NCI-H1417 treated with DMSO at 0.1 percent for 48 hours (cell line): ENCODE measurements at places on chromosomes 4 and X.

DNA sequence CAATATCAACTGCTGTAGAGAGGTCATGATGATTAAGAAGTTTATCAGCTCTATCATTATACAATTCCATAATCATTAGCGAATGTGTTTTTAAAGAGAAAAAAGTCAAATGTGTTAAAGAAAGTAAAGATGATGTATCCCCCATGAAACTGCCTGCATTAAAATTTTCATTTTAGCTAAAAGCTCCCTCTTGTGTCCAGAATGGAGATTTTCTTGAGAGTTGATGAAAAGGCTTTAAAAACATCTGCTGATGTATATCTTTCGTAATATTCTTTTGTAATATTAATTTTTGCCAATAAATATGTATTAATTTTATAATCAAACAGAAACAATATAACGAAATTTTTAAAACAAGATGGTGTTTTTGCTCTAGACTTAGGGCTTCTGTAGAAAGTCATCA, 52.1 kb upstream of the LHFPL1 start:
- no peak for DNase-seq

- DNase-seq, result no peak
Observed at GRCh38 chrX:154987940-154988339, 34.6 kb downstream of the F8 start.

- DNase-seq, result no peak
Observed at GRCh38 chr4:40043786-40044185, 12.9 kb upstream of the N4BP2 start.

DNA sequence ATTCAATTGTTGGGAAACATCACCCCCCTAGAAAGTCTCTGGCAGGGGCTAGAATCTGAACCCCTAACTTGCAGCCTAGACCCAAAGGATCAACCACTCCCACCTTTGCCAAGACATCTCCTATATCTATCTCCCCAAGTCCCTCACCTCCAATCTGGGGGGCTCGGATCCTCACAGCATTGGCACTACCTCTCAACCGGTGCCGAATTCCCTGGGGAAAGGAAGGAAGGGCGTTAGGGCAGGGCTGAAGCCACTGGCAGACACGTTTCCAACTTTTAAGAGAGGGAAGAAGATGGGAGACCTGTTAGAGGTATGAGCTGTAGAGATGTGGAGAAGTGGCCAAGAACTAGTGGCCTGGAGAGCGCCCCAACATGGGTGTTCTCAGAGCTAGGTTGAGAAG, 2.7 kb downstream of the TIMM17B start:
- DNase-seq, result no peak

GRCh38 chrX:68708503-68709290, 61.2 kb downstream of the STARD8 start:
- DNase-seq, result no peak

- no peak for DNase-seq
Observed at GRCh38 chrX:40805404-40805803, 70.1 kb upstream of the MED14 start.

- no peak for DNase-seq
Observed at GRCh38 chrX:15277604-15278003, 7.7 kb upstream of the ASB9 start.

- no peak for DNase-seq
Observed at GRCh38 chr4:15303052-15303641, 124.7 kb upstream of the C1QTNF7 start.

DNA sequence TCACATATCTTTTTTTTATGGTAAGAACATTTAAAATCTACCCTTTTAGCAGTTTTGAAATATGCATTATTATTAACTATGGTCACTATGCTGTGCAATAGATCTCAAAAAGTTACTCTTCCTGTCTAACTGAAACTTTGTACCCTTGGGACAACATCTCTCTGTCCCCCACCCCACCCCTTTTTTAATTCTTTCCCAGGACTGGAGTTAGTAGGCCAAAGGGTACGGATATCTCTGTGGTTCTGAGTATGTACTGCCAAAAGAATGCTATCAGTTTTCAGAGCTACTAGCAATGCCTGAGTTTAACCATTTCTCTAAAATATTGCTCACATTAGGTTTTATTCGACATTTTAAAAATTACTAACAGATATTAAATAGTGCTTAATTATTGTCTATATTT, 4.7 kb upstream of the FAM241A start:
- DNase-seq, result no peak

DNA sequence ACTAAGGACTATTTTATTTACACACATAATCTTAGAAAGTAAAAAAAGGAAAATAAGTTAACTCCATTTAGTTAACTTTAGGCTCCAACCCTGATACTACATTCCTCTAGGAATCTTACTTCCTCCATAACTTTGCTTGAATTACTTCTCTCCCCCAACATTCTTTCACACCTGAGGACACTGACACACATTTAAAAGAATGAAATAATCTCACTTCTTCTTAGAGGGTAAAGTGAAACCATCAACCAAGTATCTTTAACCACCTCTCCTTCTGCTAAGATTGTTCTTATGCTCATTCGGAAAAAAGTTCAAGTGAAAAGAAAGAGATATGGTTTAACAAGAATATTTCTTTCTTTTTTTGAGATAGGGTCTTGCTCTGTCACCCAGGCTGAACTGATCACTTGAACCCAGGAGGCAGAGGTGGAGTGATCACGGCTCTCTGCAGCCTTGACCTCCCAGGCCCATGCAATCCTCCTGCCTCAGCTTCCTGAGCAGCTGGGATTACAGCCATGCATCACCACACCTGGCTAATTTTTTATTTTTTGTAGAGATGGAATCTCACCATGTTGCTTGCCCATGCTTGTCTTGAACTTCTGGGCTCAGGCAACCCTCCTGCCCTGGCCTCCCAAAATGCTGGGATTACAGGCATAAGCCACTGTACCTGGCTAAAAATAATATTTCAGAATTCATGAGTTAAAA, 28.5 kb downstream of the SLC25A4 start:
- no peak for DNase-seq

- DNase-seq, result no peak
Observed at GRCh38 chr4:133856731-133857355, 344.7 kb downstream of the PABPC4L start.

GRCh38 chr4:56655627-56656345, 25.3 kb downstream of the HOPX start:
- DNase-seq, result no peak

DNA sequence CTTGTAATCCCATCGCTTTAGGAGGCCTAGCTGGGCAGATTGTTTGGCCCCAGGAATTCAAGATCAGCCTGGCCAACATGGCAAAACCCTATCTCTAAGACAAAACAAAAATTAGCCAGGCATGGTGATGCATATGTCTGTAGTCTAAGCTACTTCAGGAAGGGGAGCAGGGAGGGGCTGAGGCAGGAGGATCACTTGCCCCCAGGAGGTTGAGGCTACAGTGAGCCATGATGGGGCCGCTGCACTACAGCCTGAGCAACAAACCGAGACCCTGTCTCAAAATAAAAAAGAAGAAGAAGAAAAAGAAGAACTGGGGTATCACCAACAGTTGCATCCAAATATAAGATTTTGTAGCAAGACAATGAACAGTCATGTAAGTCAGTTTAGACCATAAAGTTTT, 47.3 kb upstream of the NFKB1 start:
- DNase-seq, result no peak

DNA sequence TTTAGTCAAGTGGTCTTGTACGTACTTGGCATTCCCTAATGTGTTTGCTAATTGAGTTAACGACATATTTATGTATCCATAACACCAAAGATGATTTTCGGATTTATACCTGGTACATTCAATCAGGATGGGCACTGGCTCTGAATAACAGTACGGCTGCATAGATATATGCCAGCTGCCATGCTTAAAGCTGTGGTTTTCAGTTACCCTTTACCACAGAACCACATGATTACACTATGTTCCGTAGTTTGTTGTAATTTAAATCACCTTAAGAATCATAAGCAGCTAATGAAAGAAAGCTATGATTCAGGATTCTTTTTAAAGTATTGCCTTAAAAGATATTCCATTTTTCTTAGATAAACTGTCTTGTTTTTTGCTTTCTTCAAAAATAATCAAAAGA, 53.6 kb downstream of the FIP1L1 start:
- no peak for DNase-seq

- no peak for DNase-seq
Observed at GRCh38 chr4:165627128-165627527, 245.9 kb upstream of the TLL1 start.

GRCh38 chr4:134915355-134915754, 713.8 kb upstream of the PABPC4L start:
- no peak for DNase-seq

- no peak for DNase-seq
Observed at GRCh38 chrX:24214568-24214967, 65.0 kb downstream of the ZFX start.

GRCh38 chr4:154720618-154721267, 23.1 kb upstream of the LRAT start:
- no peak for DNase-seq

DNA sequence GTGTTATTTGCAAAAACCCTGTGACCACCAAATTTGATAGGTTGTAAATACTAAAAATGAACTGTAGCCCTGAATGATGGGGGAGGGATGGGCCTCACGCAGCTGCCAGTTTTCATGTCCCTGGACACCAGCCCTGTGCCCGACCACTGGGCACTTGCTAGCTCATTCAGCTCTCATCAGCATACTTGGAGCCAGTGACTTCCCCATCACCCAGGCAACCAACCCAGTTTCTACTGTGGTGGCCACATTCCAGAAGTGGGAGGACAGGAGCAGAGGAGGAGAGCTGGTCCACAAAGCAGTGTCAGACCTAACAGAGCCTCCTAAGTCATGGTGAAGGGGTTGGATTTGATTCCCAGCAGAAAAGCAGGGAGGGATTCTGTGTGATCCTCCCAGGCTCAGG, 128.2 kb downstream of the CPEB2 start:
- no peak for DNase-seq

GRCh38 chr4:77493829-77494551, 111.6 kb upstream of the CXCL13 start:
- no peak for DNase-seq

- no peak for DNase-seq
Observed at GRCh38 chr4:107592519-107592918, 127.5 kb downstream of the PAPSS1 start.

- no peak for DNase-seq
Observed at GRCh38 chrX:84469226-84469625, 33.0 kb downstream of the HDX start.

- DNase-seq, result no peak
Observed at GRCh38 chr4:47882228-47882627, 32.2 kb downstream of the NFXL1 start.

DNA sequence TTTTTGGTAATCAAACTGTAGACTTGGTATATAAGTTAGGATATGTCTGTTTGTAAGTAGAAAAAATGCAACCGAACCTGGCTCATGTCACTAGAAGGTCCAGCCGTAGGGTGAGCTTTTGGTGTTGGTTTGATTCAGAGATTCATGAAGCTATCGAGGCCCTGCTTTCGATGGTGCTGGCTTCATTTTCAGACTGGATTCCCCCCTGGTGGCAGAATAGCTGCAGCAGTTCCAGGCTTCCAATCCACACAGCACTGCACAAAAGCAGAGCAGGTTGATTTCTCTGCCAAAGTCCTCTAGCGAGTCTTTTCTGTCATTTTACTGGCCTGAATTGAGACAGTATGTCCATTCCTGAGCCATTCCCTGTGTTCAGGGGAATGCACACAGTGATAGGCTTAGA, 33.1 kb downstream of the PDK3 start:
- DNase-seq, result no peak

- DNase-seq, result no peak
Observed at GRCh38 chr4:30720661-30721184, 554 bp downstream of the PCDH7 start.

DNA sequence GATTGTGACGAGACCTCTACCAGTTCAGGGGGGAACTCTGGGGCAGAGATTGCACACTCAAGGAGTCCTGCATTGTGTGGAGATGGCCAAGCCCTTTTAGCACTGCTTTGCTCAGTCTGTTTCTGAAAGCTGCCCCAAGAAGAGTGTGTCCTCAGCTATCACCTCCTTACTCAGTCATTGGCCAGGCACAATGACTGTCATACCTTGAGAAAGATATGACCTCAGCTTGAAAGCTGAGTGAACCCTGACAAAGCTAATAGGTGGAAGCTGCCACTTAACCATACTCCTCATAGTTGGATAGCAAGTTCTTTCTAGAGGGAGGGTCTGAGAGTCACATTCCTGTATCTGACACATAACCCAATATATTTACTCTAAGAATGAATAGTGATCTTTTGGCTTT, 37.8 kb upstream of the DIPK2B start:
- DNase-seq, result no peak
